ENCODE measurements at places on chromosomes 7 and 10. TPM values are rescaled to one million over a fixed set of nuclear protein-coding genes. Genes with fewer than 3 reads are reported as not detected.

SPAG6 gene
- 1.2 TPM for total RNA-seq

RGS10 gene
- 32.9 TPM for total RNA-seq

NOS3 gene
- total RNA-seq = 22.5 TPM

PRTFDC1 gene
- 18.7 TPM for total RNA-seq

IMPDH1 gene
- total RNA-seq = 21.8 TPM

GIMAP5 gene
- total RNA-seq = 17.0 TPM

CLRN3 gene
- 6.5 TPM for total RNA-seq

MRLN gene
- 26.3 TPM for total RNA-seq

NRCAM gene
- total RNA-seq = 17.8 TPM

ZWINT gene
- total RNA-seq = 26.0 TPM

TMEM229A gene
- 0.06 TPM for total RNA-seq

GRM3 gene
- 0.18 TPM for total RNA-seq

ZNF425 gene
- 4.6 TPM for total RNA-seq

INA gene
- 0.58 TPM for total RNA-seq

FGFR2 gene
- total RNA-seq = 120 TPM

HOXA1 gene
- 1.7 TPM for total RNA-seq

GPR85 gene
- total RNA-seq = 1.5 TPM

CYP2C19 gene
- total RNA-seq = 0.18 TPM

ZPBP gene
- 0.88 TPM for total RNA-seq

ACBD7 gene
- total RNA-seq = 5.1 TPM

TDRD1 gene
- 0.06 TPM for total RNA-seq

AUTS2 gene
- 69.8 TPM for total RNA-seq

MCU gene
- 53.8 TPM for total RNA-seq

GAD2 gene
- 4.4 TPM for total RNA-seq

COL1A2 gene
- 1,434 TPM for total RNA-seq

HILPDA gene
- total RNA-seq = 61.0 TPM

CROT gene
- total RNA-seq = 18.9 TPM

C10orf53 gene
- total RNA-seq = not detected

VPS41 gene
- total RNA-seq = 40.5 TPM

LRRC61 gene
- total RNA-seq = 19.7 TPM

AKR1C2 gene
- 7.9 TPM for total RNA-seq

EBF3 gene
- total RNA-seq = 12.2 TPM

DEPP1 gene
- 40.5 TPM for total RNA-seq

IL2RA gene
- 1.5 TPM for total RNA-seq

SPDYE11 gene
- not detected for total RNA-seq

ZNF736 gene
- 36.1 TPM for total RNA-seq

AKR1E2 gene
- total RNA-seq = 24.2 TPM

ITGB8 gene
- total RNA-seq = 91.2 TPM

SP8 gene
- not detected for total RNA-seq

FFAR4 gene
- total RNA-seq = 0.23 TPM

RBM28 gene
- total RNA-seq = 16.2 TPM

CLDN3 gene
- total RNA-seq = 79.3 TPM

CYP2C18 gene
- total RNA-seq = 0.29 TPM

BLVRA gene
- 24.2 TPM for total RNA-seq

Data from metanephros (tissue), 2 donors.